ENCODE measurements at places on chromosomes 6 and 20.

- DNase-seq, result no peak
Measured at GRCh38 chr6:73234733-73235132, 9.4 kb upstream of the KHDC1L start.

DNA sequence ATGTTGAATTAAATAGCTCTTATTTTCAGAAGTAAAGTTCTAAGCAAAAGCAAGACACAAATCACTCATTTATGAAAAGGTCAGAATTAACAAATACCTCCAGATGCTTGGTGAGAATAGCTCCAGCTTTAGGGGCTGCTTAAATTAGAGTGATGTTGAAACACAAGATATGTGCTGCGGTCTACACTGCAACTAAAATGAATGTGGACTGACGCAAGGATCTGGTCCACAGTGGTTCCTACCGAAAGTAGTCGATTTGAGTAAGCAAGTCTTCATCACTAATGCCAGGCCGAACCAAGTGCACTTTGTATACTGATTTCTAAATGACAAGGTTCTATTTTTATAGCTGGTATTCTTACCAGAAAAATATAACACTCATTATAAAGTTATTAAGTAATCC is 96.3 kb downstream of the PRDM1 start:
- DNase-seq, result no peak

DNA sequence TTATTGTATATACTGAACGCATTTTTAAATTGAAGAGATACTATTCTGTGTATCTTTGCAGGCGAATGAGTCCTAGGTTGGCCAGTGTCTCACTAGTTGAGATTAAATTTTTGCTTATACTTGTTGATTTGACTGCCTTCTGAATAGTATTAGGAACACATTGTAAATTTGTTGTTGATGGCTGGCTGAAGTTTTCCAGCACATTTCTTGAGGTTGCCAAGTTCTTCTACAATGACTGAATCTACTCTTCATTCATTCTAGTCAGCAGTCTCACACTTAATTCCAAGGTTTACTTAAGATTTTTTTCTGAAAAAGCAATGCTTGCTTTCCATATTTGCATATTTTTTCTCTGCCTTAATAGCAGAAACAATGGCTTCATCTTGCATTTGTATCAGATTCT is 151.7 kb downstream of the ZFAND3 start:
- no peak for DNase-seq

- no peak for DNase-seq
Measured at GRCh38 chr20:51622004-51622874, 79.7 kb upstream of the NFATC2 start.

DNA sequence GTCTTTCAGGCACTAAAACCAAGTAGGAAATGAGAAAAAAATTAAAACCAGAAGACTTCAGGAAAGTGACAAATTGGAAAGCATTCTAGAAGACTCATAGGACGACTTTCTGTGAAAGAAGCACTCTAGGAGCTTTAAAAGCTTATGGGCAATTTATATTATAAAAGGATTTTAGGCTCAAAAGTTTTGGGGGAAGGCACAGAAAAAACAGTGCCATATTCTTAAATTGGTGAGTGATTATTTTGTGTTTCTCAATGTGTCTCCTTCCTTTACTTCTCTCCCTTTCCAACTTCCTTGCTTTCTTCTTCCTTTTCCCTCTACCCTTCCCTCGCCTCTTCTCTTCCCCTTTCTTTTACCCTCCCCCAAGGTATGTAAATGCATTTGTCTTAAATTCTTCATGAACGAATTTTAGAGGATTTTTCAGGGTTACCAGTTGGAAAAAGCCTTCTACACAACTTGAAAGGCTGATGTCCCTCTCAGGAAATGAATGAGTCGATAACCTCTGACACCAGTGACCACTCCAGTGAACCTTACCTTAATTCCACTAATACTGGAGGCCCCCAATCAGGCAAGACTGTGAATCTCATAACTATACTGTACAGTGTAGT is 2.6 kb upstream of the LIN28B start:
- DNase-seq, result no peak

DNA sequence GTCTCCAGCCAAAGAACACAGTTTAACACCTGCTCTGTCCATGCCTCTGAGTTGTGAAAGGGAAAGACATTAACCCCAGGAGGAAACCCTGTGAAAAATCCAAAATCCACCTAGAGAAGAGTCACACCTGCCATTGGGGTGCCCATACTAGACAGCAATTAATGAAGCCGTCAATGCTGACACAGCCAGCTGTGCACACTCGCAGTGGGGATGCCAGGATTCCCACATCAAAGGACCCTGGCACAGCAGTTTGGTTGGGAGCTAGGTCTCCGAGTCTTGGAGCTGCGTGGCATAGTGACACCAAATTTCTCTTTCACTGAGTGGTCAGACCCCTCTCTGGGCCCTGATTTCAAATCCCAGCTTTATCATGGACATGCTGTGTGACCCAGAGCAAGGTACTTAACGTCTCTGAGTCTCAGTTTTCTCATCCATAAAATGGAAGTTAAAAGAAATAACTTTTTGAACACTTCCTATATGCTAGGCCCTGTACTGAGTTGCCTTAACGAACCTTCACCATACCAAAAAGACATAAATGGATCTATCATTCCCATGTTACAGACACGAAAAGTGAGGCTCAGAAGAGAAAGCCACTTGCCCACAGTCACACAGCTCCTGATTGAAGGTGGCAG is 30.8 kb downstream of the BPIFB1 start:
- no peak for DNase-seq

GRCh38 chr6:144104898-144105487 is 9.6 kb upstream of the SF3B5 start:
- DNase-seq, result no peak

- DNase-seq, result no peak
Measured at GRCh38 chr6:37340639-37340943, 13.2 kb upstream of the RNF8 start.

- DNase-seq, result no peak
Measured at GRCh38 chr6:141437011-141437410, 695.7 kb upstream of the GJE1 start.

DNA sequence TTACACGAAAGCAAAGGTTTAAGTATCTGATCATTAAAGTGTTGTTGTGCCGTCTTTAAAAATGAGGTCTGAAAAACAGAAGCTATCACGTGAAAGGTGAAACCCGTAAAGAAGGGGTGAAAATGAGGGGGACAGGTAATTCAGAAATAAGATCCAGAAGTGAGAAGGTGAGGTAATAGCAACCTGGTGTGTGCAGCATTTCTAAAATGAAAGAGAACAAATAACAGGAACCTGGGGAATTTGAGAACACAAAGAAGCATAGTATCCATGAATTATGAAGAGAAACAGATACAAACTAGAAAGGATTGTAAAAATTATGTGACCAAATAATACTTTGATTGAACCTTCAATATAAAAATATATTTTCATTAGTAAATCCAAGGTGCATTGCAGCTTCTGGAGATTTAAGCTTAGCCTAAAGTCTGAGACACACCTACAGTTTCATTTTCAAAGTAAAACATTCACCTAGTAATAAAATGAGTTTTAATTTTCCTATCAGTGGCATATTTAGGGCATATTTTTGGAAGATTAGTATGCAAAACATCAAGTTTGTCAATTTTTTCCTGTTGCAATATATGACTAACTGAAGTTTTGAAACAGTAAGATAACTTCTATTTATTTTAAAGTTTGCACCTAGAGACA is 1.4 kb downstream of the HEY2 start:
- no peak for DNase-seq

- DNase-seq, result no peak
Measured at GRCh38 chr6:42729731-42730130, 7.3 kb upstream of the PRPH2 start.

GRCh38 chr6:36714511-36714910 is 16.9 kb downstream of the RAB44 start:
- DNase-seq, result no peak

- DNase-seq, result peak; percentile 83
Measured at GRCh38 chr6:164085091-164086075, 670.9 kb downstream of the QKI start.

- no peak for DNase-seq
Measured at GRCh38 chr20:60172346-60172984, 214.2 kb downstream of the CDH26 start.

GRCh38 chr20:38812709-38813573 is 7.4 kb downstream of the PPP1R16B start:
- no peak for DNase-seq

DNA sequence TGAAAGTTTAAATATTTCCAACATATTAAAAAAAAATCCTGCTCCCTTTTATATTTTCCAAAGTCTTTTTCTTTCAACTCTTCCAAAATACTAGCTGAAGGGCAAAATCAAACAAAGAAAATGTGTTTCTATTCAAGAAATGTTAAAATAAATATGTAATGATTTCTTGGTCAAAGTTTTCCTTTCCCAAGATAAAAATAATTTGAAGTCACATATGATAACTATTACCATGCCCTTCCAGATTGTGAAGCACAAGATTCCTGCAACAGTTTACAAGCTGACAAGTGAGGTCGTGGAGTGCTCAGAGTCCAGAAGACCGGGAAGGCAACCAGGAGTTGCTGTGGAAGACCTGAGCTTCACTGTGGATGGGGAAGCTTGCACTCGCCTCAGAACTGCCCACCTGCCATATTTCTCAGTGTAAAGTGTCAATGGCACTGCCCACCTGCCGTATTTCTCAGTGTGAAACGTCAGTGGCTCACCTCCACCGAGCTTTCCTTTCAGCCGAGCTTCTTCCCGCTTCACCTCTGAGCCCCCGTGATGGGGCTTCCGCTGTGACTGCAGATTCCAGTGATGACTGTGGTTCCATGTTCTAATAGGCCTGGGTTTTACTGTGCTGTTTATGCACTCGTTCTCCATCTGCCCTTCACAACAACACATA is 160.5 kb downstream of the THBS2 start:
- DNase-seq, result no peak

DNA sequence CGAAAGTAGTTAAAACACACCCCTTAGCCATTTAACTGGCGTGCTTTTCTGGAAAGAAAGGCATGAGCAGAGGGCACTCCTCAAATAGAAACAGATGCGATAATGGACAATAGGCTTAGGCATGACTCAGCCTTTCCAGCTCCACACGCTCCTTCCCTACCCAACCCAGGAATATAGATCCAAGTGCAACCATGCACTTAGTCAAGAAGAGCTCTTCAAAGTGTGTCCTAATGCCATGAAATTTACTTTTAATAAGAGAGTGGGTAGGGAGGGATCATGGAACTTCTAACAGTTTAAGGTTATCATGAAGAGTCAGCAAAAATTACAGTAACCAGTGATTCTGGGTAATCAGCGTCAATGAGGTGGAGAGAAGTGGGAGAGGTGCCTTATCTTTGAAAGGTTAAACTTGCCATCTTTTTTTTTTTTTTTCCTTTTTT is 2.4 kb upstream of the EFHC1 start:
- DNase-seq, result no peak

DNA sequence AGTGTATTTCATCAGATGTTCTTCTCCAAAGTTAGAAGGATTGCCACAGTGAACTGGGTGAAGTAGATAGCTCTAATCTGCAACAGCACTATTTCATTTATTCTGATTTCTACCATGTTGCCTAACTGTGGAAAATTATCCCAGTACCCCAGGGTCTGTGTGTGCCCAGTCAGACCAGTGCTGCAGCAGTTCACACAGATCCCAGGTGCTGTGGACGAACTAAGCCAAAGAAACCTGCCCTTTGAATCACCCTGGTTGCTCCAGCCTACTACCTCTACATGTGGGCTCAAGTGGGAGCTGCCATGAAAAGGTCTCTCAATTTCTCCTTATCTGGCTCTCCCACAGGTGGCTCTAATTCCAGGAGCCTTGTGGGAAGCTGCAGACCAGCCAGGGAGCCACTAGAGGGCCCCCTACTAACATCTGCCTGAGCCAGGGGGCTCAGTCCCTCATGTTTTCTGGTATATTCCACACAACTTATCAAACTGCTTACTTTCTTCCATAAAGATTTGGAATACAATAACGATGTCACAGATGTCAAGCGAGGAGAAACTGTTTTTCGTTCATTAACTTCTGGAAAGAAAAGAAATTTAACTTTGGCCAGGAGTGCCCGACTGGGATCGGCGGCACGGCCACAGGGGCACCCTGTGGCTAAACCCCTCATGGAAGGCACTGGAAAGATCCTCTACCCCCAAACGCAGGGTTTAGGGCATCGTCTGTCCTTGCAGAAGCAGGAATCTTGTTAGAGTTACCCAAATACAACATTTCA is 31.6 kb upstream of the LY86 start:
- no peak for DNase-seq

DNA sequence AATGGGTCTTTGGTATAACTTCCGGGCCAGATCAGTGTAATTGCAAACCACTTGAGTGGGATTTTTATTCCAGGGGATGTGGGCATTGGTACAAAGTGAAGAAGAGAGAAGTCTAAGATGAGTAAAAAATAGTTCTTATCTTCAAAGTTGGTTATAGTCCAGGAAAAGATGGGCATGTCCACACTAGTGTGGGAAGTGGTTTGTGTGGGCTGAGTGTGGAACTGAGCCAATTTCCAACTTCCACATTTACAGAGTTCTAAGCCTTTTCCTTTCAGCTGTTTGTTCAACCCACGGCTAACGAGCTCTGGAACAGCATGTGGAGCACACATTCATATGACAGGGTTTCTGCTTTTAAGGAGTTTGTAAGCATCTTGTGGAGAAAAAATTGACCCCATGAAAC is 72.3 kb upstream of the IFNGR1 start:
- peak; percentile 23 for DNase-seq

DNA sequence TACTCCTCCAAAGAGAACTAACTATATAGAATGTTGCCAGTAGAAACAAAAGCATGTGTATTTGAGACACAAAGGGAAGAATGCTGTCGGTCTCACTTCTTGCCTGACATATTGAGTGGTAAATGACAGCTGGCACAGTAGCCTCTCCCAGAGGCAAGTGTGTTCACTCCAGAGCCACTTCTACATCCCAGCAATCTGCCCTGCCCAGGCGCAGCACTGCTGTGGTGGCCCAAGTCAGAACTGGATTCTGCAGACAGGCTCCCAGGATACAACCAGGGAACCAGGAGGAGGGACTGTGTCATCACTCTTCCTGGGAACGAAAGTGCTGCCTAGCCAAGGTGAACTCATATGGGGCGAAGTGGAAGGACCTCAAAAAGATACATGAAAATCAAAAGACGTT is 103.2 kb upstream of the ARMC2 start:
- no peak for DNase-seq

DNA sequence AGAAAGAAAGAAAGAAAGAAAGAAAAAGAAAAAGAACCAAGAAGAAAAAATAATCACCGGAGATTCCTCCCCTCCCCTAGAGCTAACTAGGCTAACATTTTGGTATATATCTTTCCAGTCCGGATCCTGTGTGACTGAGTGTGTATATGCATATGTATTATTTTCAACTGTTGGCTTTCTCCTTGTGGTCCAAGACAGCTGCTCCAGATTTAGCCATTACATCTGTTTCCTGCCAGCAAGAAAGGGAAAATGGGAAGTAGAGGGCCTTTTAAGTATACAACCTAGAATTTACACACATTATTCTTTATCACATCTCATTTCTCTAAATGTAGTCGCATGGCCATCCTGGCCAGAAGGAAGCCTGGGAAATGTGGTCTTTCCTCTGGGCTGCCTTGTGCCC is 15.2 kb downstream of the SLC52A3 start:
- DNase-seq, result no peak

DNA sequence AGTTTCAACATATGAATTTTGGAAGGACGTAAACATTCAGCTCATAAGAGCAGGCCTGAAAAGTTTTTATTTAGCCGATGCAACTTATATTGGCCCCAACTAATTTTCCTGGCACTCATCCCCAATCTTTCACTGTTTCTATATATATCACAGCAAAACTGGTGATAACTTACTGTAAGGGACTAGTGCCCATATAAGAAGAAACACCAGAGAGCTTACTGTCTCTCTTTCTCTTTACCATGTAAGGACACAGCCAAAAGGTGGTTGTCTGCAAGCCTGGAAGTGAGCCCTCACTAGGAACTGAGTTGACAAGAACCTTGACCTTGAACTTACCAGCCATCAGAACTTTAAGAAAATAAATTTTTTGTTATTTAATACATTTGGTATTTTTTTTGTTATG is 807.4 kb upstream of the CITED2 start:
- DNase-seq, result no peak

Measured in substantia nigra (tissue), 51 donors.